NCI-H1092 treated with DMSO at 0.1 percent for 48 hours (cell line): ENCODE measurements at places on chromosomes 11 and 22.

DNA sequence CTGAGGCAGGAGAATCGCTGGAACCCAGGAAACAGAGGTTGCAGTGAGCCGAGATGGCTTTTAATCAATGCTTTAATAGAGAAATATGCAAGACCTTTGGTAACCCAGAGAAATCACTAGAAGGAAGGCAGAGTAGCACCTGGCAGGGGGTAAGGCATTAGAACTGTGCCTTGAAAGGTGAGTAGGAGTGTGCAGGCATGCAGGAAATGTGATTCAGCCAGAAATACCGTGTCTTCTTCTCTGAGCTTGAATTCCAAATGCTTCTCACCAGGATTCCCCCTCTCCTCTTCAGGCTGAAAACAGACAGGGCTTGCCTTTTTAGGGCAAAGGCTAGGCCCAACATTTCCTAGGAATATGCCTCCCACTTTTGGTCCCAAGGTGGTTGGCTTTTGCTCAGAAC, 51.0 kb downstream of the OR4D9 start:
- no peak for DNase-seq

GRCh38 chr11:122784325-122784955, 53.9 kb upstream of the CRTAM start:
- no peak for DNase-seq

- no peak for DNase-seq
Measured at GRCh38 chr11:123775289-123775688, 21.0 kb upstream of the OR6X1 start.

DNA sequence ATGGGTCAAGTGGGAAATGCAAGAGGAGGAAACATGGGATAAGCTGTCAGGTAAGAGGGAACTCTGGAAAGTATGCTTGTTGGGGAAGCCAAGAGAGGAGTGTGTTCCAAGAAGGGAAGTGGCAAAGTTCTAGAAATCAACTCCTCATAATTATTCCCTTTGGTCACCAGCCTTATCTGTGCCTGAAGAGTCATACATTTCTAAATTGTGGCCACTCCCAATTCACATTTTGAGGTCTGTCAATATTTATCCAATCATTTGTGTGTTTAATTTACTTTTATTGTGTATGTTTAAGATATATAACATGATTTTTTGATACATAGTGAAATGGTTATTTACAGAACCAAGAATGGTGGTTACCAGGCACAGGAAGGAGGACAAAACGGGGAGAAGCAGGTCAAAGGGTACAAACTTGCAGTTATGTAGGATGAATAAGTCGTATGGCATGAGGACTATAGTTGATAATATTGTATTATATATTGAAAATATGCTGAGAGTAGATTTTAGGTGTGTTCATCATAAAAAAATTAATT, 131.7 kb downstream of the GRIA4 start:
- no peak for DNase-seq

DNA sequence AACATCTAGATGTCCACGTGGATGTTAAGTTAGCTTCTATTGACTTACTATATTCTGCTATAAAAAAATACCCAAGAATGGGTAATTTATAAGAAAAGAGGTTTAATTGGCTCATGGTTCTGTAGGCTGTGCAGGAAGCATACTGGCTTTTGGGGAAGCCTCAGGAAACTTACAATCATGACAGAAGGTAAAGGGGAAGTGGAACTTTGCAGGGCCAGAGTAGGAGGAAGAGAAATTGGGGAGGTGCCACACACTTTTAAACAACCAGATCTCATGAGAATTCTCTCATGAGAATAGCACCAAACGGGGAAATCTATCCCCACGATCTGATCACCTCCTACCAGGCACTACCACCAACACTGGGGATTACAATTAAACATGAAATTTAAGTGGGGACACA, 689.3 kb downstream of the METTL15 start:
- DNase-seq, result no peak

DNA sequence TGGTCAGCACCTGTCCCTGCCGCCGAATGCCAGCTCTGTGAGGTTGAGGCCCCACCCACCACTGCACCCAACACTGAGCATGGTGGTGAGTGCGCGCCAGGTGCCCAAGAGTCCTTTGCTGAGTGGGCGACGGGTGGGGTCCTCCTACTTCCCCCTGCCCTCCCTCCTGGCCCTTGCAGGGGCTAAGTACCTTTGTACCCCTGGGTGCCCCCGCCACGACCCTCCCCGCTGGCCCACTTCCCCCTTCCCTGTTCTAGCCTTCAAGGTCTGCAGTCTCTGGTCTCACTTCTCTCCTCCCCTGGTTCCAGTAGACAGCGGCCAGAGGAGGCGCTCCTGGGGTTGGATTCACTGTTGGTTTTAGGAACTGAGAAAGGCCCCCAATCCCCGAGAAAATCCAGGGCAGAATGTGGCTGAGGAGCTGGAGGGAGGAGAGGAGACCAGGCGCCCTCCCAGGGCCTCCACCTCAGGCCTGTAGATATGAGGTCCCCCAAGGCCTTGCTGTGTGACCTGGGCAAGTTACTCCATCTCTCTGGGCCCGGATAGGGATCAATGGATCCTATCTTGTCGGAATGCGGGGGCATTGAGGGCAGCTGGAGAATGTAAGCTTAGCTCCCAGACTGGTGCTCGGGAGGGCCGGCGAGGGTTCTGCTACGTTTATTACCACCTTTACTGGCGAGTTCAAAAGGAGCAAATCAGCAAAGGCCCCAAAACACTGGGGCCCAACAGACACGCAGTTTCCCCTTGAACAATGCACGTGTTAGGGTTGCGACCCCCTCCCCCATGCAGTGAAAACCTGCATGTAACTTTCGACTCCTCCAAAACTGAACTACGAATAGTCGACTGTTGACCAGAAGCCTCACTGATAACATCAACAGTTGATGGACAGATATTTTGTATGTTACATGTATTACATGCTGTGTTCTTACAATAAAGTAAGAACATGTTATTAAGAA, 31.9 kb upstream of the SMIM38 start:
- no peak for DNase-seq

DNA sequence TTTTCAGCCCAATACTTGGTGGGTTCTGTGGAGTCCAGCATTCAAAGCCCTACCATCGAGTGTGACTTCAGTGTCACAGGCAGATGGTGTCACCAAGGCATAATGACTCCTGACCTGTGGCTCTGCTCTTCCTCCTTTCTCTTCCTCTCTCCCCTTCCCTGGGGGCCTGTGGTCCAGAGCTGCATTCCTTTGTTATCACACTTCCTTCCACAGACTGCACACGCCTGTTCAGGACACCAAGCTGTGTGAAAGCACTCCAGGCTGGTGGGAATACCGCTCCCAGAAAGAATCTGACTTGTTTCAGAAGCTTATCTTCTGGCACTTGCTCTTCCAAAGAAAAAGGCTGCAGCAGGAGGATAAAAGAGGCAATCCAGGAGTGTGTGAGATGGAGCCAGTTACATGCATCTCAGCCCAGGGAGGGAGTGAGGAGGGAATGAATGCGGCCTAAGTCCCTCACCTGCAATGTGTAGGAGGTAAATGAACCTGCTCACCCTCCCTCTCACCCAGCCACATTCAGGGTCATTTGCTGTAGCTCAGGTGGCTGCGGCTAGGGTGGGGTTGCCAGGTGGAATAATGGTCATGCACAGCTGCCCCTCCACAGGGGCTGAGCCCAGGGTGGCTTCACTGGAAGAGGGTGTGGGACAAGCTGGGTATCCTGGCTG, 79.3 kb downstream of the ADAMTS15 start:
- DNase-seq, result no peak

GRCh38 chr11:75706260-75706729, 11.3 kb upstream of the MOGAT2 start:
- peak; percentile 85 for DNase-seq

DNA sequence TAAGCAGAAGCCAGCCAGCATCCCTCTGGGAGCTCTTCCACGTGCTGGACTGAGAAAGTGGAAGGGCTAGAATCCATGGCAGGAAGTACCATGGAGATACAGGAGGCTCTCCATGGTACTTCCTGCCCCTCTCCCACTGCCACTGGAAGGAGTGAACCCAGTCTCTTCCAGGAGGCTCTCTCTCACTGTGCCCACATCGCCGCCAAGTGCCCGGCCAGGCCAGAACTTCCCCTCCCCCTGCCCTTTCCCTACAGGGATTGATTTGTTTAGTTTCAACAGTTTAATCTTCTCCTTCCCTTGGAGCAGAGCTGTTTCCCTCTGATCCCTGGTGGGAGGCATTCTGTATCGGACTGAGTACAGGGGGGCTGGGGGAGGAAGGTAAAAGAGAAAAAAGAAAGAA, 133.6 kb downstream of the DSCAML1 start:
- DNase-seq, result no peak

- no peak for DNase-seq
Measured at GRCh38 chr11:23221366-23221765, 361.1 kb upstream of the CCDC179 start.

GRCh38 chr22:39325392-39325932, 6.0 kb upstream of the RPL3 start:
- DNase-seq, result no peak

DNA sequence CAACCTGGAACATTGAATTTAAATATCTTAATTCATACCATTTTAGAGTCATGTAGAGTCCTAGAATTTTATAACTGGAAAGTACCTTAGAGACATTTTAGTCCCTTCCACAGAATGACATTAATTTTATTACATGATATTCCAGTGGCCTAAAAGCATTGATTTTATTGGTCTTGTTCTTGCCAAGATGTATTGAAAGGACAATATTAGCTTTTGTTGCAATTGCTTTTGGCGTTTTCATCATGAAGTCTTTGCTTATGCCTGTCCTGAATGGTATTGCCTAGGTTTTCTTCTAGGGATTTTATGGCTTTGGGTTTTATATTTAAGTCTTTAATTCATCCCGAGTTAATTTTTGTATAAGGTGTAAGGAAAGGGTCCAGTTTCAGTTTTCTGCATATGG, 29.0 kb downstream of the OR51F1 start:
- DNase-seq, result no peak

DNA sequence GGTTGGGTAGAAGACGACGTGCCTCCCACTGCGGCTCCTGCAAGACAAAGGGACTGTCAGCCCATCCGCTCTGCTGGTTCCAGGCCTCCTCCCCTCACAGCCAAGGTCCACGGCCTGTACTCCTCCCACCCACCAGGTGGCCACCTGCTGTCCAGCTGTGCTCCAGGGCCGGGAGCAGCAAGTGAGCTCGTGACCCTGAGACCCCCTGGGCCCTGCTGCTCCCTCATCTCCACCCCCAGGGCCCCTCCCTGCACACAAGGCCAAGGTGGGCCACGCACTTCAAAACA, 27.4 kb downstream of the TSPAN4 start:
- no peak for DNase-seq

- DNase-seq, result no peak
Measured at GRCh38 chr11:64241491-64242374, 838 bp downstream of the FKBP2 start.

- DNase-seq, result no peak
Measured at GRCh38 chr11:116601814-116602636, 170.8 kb downstream of the BUD13 start.

DNA sequence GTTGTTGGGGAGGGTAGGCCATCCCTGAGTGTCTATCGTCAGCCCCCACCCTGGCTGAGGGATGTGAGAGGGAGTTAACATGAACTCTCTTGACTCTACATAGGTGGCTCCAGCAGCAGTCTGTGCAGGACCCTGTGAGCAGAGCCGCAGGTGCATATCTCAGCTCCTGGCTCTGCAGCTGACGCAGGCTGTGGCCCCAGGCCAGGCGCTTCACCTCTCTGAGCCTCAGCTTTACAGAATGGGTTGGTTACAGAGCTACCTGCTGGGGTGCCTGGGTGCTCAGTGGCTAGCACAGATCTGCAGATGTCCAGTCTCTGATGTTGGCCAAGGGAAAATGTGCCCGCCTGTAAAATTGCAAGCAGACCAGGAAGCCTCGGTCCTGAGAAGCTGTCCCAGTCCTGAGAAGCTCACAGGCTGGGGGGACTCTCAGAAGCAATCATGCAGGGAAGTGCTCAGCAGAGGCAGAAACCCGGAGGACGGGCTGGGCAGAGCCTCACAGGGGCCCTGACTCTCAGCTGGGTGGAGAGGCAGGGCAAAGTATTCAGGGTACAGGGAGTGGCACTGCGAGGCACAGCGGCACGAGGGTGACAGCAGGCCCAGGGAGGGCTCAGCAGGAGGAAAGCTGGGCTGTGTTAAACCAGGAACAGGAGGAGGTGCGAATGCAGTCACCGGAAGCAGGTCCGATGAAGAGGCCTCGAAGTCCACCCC, 15.9 kb upstream of the LRP5 start:
- DNase-seq, result no peak

GRCh38 chr11:102986815-102987214, 31.3 kb upstream of the MMP13 start:
- no peak for DNase-seq

DNA sequence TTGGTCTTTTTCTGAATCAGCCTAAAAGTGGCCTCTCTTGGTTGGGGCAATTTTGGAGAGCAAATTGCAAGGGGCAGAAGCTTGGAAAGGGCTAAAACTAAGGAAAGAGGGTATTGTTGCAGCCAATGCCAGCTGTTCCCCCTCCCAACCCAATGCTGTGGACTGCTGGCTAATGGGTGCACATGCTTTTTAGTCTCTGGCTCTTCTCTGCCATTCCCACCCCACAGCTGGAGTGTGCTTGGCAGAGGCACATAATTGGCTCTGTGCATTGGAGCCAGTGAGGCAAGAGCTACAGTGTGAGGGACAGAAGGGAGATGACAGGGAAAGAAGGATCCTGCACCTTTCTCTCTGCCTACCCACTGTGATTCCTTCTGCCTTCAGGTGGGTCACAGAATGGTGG, 140.0 kb downstream of the NECTIN1 start:
- no peak for DNase-seq

DNA sequence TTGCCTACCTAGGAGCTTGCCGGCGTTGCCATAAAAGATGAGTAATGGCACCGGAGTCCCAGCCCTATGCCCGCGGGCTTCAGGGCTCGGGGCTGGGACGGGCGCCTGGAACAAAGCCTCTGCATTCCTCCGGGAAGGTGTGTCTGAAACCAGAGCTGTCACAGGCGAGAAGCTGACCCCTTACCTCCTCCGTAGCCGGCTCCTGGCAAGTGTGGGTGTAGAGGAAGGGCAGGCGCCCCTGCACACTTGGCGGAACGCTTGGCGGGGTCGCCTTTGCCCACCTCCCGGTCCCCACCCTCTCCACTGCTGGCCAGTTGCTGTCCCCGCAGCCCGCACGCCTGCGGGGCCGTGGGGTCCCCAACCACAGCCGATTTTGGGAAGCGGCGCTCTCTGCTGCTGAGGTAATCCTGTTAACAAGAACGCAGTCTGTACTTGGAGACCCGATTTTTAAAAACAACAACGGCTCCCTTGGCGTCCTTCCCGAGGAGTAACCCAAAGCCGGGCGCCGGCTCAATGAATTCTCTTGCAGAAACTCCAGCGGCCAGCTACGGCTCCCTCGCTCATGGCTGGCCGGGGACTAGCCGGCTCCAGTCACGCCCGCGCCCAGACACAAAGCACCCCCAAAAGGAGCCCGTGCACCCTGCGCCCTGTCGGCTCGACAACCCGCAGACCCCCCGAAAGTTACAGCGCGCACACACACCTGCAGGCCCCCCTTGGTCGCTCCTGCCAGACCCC, 89.2 kb downstream of the PLEKHA7 start:
- DNase-seq, result peak; percentile 12

DNA sequence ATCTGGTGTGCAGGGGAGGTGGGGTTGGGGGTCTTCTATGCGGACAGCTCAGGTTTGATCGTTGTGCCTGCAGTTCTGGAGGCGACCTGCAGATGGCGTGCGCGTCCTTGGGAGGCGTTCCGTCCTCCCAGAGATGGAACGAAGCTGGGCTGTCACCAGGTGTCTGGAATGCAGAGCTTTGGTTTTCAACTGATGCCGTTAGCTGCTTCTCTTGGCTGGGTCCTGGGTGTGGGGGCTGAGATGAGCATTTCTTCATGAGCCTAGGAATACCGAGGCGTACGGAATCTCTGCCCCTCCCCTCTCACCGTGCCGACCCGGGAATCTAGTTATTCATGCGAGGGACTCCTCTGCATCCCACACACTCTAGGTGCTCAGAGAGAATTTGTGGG, 98.6 kb downstream of the CEP164 start:
- peak; percentile 64 for DNase-seq
